ENCODE measurements at places on chromosomes 13 and 19.

DNA sequence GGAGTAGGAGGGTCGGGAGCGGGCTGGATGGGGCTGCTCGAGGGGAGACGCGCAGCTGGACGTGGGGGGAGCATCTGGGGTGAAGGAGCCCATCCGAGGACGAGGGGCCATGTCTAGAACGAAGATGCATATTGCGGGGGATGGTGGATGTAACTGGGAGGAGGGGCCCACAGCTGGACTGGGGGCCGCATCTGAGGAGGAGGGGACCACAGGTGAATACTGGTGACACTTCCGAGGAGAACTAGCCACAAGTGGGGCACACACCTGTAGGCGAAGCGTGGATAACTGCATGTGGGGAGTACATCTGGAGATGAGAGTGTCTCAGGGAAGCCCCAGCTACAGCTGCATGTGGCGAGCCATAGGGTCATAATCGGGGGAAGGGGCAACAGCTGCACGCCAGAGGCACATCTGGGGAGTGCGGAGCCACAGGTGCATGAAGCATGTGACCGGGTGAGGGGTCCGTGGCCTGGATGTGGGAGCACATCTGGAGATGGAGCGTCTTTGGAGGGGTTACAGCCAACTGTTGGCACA, 402 bp downstream of the ZSWIM9 start:
- no peak for DNase-seq

DNA sequence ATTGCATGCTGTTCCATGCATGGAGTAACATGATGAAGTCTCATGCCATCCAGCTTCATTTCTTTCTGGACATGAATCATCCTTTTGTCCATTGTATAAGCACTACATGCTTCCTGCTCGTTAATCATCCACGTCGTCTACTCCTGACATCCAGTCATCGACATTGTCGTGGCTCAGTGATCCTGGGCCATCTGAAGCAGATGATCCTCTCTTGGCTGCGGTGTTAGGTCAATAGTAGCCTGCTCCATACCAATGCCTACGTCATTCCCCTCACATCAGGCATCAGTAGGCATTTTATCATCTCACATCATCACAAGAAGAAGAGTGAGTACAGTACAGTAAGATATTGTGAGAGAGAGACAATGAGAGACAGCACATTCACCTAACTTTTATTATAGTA, 7.9 kb upstream of the MYO16 start:
- no peak for DNase-seq

DNA sequence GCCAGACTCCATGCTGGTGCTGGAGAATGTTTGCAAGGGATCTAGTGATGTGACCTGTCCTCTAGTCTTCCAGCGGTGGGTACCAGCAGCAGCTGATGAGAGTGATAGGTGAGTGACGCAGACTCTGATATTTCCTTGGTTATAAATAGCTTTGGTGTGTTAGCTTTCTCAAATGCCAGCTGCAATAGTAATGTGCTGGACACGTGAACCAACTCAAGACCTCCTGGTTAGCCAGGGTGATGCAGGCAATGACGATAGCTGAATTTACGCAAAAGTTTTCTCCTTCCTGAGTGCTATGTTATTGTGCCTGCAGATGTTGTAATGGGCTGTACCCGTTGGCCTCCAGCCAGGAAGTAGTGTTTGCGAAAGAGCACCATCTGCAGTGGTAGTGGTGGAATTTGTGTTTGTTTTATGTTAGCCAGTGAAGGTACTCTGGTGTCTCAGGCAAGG, 129.5 kb downstream of the CYSLTR2 start:
- no peak for DNase-seq

DNA sequence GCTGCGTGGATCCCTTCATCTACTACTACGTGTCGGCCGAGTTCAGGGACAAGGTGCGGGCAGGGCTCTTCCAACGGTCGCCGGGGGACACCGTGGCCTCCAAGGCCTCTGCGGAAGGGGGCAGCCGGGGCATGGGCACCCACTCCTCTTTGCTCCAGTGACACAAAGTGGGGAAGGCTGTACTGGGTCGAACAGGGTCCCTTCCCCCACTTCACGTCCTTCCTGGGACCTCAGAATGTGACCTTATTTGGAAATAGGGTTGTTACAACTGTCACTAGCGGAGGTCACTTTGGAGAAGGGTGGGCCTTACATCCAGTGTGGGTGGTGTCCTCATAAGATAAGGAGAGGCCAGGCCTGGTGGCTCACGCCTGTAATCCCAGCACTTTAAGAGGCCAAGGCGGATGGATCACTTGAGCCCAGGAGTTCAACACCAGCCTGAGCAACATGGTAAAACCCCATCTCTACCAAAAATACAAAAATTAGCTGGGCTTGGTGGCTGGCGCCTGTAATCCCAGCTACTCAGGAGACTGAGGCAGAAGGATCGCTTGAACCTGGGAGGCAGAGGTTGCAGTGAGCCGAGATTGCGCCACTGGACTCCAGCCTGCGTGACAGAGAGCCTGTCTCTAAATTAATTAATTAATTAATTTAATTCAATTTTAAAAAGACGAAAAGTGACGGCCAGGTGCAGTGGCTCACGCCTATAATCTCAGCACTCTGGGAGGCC, 1.8 kb downstream of the F2RL3 start:
- no peak for DNase-seq

DNA sequence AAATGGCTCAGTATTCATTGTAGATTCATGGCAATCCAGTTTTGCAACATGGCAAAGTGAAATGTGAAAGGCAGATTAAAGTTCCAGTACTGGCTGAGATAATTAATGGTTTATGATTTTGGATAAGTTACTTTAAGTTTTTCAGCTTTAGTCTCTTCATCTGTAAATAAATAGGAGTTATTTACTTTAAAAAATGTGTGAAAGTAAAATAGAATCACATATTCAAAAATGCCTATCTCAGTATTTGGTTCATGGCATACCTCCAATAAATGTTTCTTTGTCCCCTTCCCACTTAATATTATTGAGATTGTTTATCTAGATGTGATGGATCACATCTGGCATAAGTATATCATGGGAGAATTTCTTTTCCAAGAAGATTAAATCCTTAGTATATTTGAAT, 426.0 kb downstream of the GPC5 start:
- no peak for DNase-seq

DNA sequence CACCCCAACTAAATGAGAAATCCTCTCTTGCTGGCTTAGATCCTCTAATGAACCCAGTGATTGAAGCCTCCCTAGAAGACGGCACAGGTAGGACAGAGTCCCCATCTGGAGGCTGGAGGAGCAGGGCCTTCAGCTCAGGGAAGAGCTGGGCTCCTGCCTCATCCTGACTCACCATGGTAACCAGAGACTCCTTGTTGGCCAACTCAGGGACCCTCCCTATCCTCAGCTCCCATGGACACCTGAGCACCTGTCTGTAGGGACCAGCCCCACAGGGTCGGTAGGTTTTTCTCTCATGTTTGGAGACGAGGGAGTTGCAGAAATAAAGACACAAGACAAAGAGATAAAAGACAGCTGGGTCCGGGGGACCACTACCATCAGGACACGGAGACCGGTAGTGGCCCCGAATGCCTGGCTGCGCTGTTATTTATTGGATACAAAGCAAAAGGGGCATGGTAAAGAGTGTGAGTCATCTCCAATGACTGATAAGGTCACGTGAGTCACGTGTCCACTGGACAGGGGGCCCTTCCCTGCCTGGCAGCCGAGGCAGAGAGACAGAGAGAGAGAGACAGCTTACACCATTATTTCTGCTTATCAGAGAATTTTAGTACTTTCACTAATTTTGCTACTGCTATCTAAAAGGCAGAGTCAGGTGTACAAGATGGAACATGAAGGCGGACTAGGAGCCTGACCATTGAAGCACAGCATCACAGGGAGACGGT, 26.6 kb downstream of the SIGLEC7 start:
- no peak for DNase-seq

DNA sequence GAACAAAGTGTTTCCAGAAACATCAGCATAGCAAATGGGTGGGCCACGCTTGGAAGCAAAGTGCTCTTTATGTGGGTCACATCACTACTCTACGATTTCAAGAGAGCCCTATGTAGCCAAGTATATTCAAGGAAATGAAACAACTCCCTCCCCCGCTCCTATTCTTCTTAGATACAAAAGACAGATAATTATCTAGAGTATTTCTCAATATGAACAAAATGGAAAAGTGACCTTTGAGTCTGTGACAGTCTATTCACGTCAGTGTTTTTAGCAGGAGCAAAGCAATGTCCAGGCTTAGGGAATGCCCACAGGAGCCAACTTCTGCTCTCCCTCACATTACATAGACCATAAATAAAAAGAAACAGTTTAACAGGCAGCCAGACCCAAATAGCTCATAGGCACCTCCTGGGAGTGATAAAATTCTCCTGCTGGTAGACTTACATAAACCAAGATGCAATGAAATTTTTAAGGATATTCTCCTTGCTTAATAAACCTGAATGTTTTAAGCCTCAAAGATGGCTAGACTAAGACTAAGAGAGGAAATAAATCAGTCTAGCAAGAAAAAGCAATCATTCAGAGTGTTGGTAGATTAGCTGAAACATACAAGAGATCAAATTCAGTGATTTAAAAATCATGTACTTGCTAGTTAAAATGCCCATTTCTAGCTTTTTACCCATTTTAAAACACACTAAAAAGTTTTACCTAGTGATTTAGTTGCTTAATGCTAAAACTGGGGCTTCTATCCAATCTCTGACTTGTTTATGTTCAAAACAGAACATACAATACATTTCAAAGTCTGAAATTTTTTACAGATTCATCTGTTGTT, 182.8 kb downstream of the RGCC start:
- DNase-seq: no peak

GRCh38 chr13:114050536-114051450, 76.9 kb upstream of the C13orf46 start:
- DNase-seq: no peak

DNA sequence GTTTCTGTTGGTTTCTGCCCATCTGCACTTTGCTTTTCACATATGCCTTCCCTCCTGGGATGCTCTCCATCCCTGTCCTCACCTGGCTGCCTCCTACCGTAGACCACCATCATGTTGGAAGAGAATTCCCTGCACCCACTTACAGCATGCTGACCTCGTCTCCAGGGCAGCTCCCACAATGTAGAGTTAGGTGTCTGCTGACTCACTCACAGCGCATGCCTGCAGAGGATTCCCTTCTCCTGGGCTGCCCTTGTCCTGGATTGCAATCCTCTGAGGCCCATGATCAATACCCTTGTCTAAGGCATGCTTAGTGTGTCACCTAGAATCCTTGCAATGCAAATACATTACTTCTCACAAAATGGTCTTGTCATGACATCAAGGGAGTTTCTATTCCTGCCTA, 43.6 kb downstream of the STOML3 start:
- DNase-seq: no peak

DNA sequence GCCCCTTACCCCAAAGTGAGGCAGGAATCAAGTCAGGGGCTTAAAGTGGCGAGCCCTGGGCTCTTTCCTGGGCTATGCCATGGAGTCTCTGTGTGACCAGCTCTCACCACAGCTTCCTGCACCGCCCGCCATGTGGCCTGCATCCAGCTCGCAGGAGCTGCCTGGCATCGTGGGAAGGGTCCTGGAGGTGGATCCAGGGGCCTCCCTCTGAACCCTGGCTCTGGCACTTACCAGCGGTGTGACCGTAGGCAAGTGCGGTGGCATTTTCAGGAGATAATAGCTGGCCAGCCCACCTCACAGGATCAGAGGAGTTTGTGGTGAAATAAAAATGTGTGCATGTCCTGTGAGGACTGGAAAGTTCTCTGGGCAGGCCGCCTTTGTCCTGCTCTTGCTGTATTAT, 26.0 kb downstream of the DHRS12 start:
- DNase-seq: no peak

DNA sequence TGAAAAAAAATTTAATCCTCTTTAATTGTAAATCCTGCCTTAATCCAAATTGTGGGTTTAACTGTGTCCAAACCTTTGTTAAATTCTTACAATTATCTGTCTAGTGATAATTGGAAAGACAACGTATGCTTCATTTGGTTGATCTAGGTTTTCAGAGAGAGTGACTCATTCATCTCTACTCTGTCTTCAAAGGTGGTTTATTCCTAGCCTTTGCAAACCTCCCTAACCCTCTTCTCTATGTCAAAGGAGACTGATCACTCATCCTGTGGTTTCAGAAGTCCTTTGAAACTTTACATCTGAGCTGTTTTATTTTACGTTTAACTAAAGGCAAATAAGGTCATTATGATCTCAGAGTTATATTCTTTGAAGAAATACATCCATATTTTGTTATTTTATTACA, 8.8 kb upstream of the OXGR1 start:
- no peak for DNase-seq

GRCh38 chr13:41742917-41743552, 217.9 kb downstream of the VWA8 start:
- DNase-seq: no peak

DNA sequence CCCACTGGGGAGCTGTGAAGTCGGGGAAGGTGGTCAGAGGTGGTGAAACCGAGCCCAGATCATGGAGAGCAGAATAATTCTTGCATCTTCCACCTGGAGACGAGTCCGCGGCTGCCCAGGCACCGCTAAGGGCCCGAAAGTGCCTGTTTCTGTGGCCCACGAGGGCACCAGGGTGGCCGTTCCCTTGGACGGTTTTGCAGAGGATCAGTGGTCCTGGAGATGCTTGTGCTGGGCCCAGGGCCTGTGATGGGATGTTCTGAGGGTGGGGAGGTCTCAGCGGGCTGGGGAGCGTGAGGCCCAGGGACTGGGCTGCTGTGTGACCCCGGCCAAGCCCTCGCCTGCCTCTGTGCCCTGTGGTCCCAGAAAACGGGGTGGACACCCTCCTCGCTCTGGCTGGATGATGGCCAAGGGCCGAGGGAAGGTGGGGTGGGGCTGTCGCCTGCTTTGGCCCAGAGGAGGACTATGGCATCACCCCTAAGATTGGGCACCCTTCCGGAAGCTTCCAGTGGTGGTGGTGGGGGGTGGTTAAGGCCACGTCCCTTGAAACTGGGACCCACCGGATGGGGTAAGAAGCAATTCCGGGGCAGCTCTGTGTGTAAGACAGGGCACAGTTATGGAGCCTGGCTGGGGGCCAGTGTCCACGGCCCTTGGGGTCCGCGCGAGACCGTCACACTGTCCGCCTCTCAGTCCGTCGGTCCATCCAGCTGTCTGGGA, 51.3 kb upstream of the NFIC start:
- no peak for DNase-seq

- DNase-seq: no peak
These were observed 22.8 kb upstream of the LRP3 start for GRCh38 chr19:33171222-33171795.

DNA sequence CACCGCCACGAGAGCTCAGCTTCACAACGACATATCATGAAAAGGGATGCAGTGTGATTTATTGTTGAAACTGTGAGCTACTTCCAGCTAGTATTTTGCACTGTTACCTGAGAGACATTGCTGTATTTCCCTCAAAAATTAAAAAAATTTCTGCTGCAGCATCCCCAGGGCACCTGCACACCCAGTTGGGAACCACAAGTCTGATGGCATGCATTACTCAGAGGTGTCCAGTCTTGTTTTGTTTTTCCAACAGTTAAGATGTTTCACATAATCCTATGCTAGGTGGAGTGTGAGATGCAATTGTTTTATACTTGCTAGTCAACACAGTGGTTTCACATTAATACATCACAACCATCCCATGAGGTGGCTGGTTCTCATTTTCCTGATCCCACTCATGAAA, 285.2 kb downstream of the SHISA2 start:
- no peak for DNase-seq

GRCh38 chr13:95982144-95982543, 71.1 kb downstream of the UGGT2 start:
- no peak for DNase-seq

GRCh38 chr19:8366961-8367326, 3.0 kb downstream of the ANGPTL4 start:
- DNase-seq: no peak
